AG10803 (cell line): ENCODE measurements at places on chromosomes 1 and 21.

GRCh38 chr1:116260621-116261020 lies 112.4 kb upstream of the ATP1A1 start:
- DNase-seq: no peak

GRCh38 chr21:45811136-45811535 lies 167.6 kb downstream of the PCBP3 start:
- DNase-seq: no peak

DNA sequence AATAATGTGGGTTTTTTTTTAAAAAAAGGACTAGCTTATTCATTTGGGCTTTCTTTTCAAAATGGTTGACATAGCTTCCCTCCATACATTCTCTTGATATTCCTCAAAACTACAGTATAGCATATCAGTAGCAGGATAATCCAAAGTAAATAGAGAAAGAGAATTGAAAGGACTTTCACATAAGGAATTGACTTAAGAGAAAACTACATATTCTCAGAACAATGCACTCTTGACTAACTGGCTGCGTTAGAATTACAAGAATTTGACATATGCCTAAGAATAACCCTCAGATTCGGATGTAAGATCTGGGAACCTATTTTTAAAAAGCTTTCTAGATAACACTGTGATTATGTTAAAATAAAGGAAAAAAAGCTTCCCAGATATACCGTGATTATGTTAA lies 3.1 kb downstream of the PRKAB2 start:
- no peak for DNase-seq

DNA sequence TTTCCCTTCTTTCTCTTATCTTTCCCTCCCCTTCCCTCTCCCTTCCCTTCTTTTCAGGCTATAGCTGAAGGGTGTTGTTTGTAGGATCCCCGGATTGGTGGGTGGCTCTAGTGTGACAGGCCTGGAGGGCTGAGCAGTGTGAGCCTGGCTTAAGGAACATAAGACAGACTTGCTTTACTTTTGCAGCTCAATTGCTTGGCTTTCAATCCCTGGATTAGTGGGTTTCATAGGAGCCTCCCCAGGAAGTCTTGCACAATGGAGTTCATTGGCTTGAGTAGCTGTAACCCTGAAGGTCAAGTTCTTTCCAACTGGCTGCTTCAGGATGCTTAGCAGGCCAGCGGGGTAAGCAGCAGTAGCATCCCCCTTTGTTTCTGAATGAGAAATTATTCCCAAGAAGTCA lies 126.7 kb downstream of the CAMTA1 start:
- DNase-seq: no peak

GRCh38 chr1:89190017-89190416 lies 8.7 kb downstream of the GBP4 start:
- DNase-seq: no peak

- DNase-seq: no peak
These were observed 57.8 kb downstream of the RUNX3 start for GRCh38 chr1:24872061-24872850.

- DNase-seq: no peak
These were observed 79.2 kb downstream of the RNF220 start for GRCh38 chr1:44484155-44484688.

GRCh38 chr1:100187912-100188311 lies 9.9 kb upstream of the LRRC39 start:
- DNase-seq: peak; percentile 77

GRCh38 chr1:22373252-22373651 lies 78.4 kb upstream of the ZBTB40 start:
- DNase-seq: no peak

GRCh38 chr21:34276711-34277425 lies 86.9 kb upstream of the KCNE2 start:
- peak; percentile 41 for DNase-seq

DNA sequence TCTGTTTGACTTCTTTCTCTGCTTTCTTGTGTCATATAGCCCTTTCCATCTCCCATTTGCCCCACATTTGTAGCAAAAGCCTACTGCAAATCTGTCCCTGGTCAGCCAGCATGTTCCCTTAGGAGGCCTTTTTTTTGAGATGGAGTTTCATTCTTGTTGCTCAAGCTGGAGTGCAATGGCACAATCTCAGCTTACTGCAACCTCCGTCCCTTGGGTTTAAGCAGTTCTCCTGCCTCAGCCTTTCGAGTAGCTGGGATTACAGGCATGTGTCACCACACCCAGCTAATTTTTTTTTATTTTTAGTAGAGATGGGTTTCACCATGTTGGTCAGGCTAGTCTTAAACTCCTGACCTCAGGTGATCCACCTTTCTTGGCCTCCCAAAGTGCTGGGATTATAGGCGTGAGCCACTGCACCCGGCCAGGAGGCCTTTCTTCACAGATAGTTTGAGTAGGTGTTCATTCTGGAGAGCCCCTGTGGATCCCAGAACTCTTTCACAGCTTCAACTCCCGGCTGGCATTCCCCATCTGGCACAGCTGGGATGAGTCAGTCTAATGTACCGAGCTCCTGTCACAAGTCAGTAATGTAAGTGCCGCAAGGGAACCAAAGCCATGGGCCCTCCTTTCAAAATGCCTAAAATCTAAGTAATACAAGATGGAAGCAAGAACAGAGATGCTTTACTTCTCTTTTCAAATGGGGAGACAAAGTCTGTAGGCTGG lies 9.4 kb upstream of the NHLH1 start:
- DNase-seq: peak; percentile 56

- no peak for DNase-seq
These were observed 91.9 kb downstream of the RYR2 start for GRCh38 chr1:237133921-237134320.

GRCh38 chr1:55214934-55215193 lies 300 bp downstream of the USP24 start:
- DNase-seq: peak; percentile 43

- peak; percentile 89 for DNase-seq
These were observed 14.0 kb upstream of the RAP1A start for GRCh38 chr1:111605576-111605975.

DNA sequence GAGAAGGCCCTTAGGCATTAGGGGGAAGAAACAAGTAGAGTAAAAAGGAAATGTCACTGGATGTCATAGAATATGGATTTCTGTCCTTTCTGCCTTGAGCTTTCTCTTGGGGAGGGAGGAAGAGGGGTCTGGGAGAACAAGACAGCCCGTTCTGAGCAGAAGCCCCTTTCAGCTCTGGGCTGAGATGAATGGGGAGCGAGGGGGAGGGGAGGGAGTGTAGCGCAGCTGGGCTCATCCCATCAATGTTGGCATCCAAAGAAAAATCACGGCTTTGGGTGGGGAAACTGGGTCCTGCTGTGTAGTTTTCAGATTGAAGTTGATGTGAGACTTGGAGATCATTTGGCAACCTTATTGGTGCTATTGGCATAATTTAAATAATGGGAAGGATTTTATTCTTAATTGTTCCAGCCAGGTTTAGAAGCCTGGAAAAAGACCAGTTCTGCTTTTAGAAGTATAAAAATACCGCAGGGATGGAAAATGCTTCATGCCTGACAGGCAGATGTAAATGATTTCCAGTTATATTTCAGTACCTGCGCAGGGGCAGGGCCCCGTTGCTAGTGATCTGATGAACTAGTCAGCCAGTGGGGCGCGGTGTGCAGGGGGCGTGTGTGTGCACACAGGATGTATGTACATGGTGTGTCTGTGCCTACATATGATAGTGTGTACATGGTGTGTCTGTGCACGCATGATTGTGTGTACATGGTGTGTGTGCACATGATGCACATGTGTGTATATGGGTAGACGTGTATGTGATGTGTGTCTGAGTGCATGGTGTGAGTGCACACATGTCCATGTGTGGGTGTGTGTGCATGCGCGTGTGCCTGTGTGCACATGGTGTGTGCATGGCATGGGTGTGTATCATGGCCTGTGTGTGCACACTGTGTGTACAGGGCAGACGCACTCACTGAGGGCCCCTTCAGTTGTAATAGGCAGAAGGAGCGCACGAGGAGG lies 36.0 kb downstream of the ABCG1 start:
- no peak for DNase-seq

GRCh38 chr1:181083842-181084605 lies 4.5 kb upstream of the IER5 start:
- peak; percentile 62 for DNase-seq

- no peak for DNase-seq
These were observed 14.0 kb downstream of the LAPTM5 start for GRCh38 chr1:30743584-30744059.

- no peak for DNase-seq
These were observed 18.1 kb upstream of the KCNAB2 start for GRCh38 chr1:6027591-6027990.

- peak; percentile 44 for DNase-seq
These were observed 135.7 kb upstream of the ZNF648 start for GRCh38 chr1:182196897-182197870.

GRCh38 chr21:15839601-15840000 lies 109.8 kb downstream of the USP25 start:
- no peak for DNase-seq

- DNase-seq: peak; percentile 99
These were observed 20.8 kb downstream of the KCNJ15 start for GRCh38 chr21:38277501-38278131.
